ENCODE measurements at places on chromosomes 3 and 15.

DNA sequence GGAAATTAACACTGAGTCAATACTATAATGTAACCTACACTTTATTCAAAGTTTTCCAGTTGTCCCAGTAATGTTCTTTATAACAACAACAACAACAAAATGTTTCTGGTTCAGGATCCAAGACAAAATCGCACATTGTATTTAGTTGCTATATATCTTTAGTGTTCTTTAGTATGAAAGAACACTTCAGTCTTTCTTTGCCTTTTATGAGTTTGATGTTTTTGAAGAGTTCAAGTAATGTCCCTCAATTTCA is 7.6 kb upstream of the GRAMD1C start:
- H3K36me3 ChIP-seq, result no peaks in the 10 kb centered on the region
- H3K4me3 ChIP-seq, result no peak overlapping the region
- H3K4me1 ChIP-seq, result peaks cover 4% of the 10 kb centered on the region
- no peak overlapping the region for H3K27ac ChIP-seq
- H3K27me3 ChIP-seq, result peaks cover 7% of the 10 kb centered on the region

GRCh38 chr3:43031485-43031884 is 52.4 kb downstream of the GASK1A start:
- peaks cover 6% of the 10 kb centered on the region for H3K27me3 ChIP-seq
- no peak overlapping the region for H3K27ac ChIP-seq
- H3K4me1 ChIP-seq, result peaks cover 6% of the 10 kb centered on the region
- DNase-seq, result no peak
- H3K4me3 ChIP-seq, result no peak overlapping the region

- peaks cover 5% of the 10 kb centered on the region for H3K36me3 ChIP-seq
- no peaks in the 10 kb centered on the region for H3K27me3 ChIP-seq
- no peak overlapping the region for H3K4me3 ChIP-seq
Observed at GRCh38 chr3:38190481-38190881, 25.1 kb downstream of the OXSR1 start.

DNA sequence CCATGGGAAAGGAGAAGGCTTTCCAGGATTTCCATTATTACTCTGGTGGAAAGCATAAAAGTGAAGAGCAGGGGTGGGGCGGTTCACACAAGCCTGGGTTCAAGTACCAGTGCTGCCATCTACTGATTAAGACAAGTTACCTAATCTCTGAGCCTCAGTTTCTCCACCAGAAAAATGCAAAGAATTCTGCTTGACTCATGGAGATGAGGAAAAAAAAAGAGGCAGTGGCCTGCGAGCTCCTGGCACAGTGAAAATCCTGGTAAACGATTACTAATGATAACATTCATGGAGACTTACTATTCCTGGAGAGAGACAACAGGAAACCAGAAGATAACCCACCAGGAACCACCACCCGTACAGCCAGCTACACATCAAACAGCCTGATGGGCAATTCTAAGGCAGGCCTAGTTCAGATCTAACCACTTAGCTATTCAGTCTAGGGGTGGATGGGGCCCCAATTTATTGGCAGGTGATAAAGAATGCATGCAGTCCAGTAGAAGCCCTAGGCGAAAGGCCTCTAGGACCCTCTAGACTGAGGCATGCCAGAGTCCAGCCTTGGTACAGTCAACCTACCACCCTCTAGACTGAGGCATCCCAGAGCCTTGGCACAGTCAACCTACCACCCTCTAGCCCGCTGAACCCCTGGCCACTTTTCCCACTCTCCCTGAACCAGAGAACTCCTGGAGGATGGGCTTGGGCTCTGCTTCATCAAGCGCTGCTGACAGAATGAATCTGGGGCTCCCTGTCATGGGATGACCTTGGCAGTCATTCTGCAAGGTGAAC is 2.5 kb downstream of the AMOTL2 start:
- H3K27me3 ChIP-seq, result peaks cover 19% of the 10 kb centered on the region
- H3K27ac ChIP-seq, result no peak overlapping the region
- DNase-seq, result no peak
- peaks cover 10% of the 10 kb centered on the region for H3K4me1 ChIP-seq
- H3K4me3 ChIP-seq, result no peak overlapping the region
- H3K36me3 ChIP-seq, result peaks cover 5% of the 10 kb centered on the region

GRCh38 chr3:171835116-171835515 is 8.0 kb upstream of the TMEM212 start:
- no peaks in the 10 kb centered on the region for H3K36me3 ChIP-seq
- DNase-seq, result no peak
- H3K4me1 ChIP-seq, result peaks cover 5% of the 10 kb centered on the region
- H3K4me3 ChIP-seq, result no peak overlapping the region

- H3K4me3 ChIP-seq, result no peak overlapping the region
- H3K36me3 ChIP-seq, result no peaks in the 10 kb centered on the region
- H3K4me1 ChIP-seq, result peaks cover 5% of the 10 kb centered on the region
- no peaks in the 10 kb centered on the region for H3K27me3 ChIP-seq
- no peak overlapping the region for H3K27ac ChIP-seq
- no peak for DNase-seq
Observed at GRCh38 chr3:59482684-59483083, 432.9 kb upstream of the CFAP20DC start.

GRCh38 chr3:55474213-55474632 is 12.9 kb downstream of the WNT5A start:
- DNase-seq, result no peak
- no peak overlapping the region for H3K27ac ChIP-seq
- peaks cover 31% of the 10 kb centered on the region for H3K27me3 ChIP-seq

GRCh38 chr15:26621816-26622215 is 151.1 kb downstream of the GABRB3 start:
- DNase-seq, result no peak
- no peaks in the 10 kb centered on the region for H3K36me3 ChIP-seq
- H3K4me1 ChIP-seq, result no peaks in the 10 kb centered on the region
- no peaks in the 10 kb centered on the region for H3K27me3 ChIP-seq

DNA sequence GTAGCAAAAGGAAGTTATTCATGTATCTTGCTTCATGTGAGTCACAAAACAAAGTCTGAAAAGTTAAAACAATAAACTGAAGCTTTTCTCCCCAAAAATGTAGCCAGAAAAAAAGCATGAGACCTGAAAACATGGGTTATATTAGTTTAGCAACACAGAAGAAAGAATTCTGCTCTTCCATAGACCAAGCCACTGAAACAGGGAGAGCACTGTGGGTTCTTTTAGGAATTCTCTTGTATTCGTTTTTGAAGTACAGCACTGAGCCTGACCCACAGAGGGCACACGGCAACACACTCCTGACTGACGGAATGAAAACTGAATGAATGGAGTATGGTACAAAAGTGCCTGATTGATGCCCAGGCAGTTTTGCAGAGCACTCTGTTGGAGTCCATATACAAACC is 66.6 kb downstream of the TM4SF4 start:
- H3K27ac ChIP-seq, result no peak overlapping the region
- no peaks in the 10 kb centered on the region for H3K36me3 ChIP-seq
- H3K27me3 ChIP-seq, result peaks cover 7% of the 10 kb centered on the region
- DNase-seq, result no peak
- no peaks in the 10 kb centered on the region for H3K4me1 ChIP-seq

- no peak overlapping the region for H3K27ac ChIP-seq
- no peaks in the 10 kb centered on the region for H3K4me1 ChIP-seq
- H3K27me3 ChIP-seq, result no peaks in the 10 kb centered on the region
- DNase-seq, result no peak
Observed at GRCh38 chr3:59143447-59143846, 93.6 kb upstream of the CFAP20DC start.

DNA sequence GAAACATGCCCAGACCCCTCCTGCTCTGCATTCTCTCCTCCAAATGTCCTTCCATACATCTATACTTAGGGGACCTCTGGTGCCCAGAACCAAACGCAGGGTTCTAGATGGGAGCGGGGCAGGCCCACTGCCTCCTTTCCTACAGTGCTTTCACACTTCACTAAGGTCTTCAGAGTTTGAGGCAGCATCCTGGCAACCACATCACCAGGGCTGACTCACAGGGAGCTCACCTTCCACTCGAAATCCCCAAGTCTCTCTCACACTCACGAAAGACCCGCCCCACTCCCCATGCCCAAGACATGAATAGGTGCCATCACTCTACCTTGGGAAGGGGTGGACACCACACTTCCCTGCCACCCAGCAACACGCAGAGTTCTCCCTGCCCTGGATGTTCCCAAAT is 18.9 kb downstream of the HOMER2 start:
- H3K36me3 ChIP-seq, result peaks cover 4% of the 10 kb centered on the region
- no peak overlapping the region for H3K27ac ChIP-seq
- H3K4me3 ChIP-seq, result no peak overlapping the region

- H3K27ac ChIP-seq, result peak overlapping the region; percentile 99
- peaks cover 31% of the 10 kb centered on the region for H3K4me1 ChIP-seq
- H3K4me3 ChIP-seq, result peak overlapping the region; percentile 93
- no peaks in the 10 kb centered on the region for H3K27me3 ChIP-seq
- H3K36me3 ChIP-seq, result no peaks in the 10 kb centered on the region
Observed at GRCh38 chr15:65791335-65792137, 557 bp downstream of the DENND4A start.

- H3K36me3 ChIP-seq, result no peaks in the 10 kb centered on the region
- H3K4me1 ChIP-seq, result no peaks in the 10 kb centered on the region
- no peak overlapping the region for H3K4me3 ChIP-seq
- H3K27me3 ChIP-seq, result no peaks in the 10 kb centered on the region
Observed at GRCh38 chr15:33934396-33934795, 33.9 kb upstream of the CHRM5 start.

DNA sequence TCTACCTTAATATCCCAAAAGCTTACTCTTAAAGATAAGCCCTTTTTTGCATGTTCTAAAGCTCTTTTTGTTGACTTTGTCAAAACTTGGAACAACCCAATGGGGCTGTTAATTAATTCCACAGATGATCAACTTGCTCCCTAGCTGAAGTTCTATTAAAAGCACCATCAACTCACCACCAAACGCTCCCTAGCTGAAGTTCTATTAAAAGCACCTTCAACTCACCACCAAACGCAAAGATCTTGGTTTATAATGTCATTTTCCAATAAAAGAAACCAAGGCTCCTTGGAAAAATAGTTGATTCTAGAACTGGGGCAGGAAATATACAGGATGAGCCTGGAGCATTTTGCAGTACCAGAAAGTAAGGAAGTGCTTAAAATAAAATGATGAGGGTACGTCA is 122.3 kb upstream of the STT3B start:
- H3K4me1 ChIP-seq, result peaks cover 7% of the 10 kb centered on the region
- no peak overlapping the region for H3K4me3 ChIP-seq
- no peaks in the 10 kb centered on the region for H3K27me3 ChIP-seq
- no peak overlapping the region for H3K27ac ChIP-seq

DNA sequence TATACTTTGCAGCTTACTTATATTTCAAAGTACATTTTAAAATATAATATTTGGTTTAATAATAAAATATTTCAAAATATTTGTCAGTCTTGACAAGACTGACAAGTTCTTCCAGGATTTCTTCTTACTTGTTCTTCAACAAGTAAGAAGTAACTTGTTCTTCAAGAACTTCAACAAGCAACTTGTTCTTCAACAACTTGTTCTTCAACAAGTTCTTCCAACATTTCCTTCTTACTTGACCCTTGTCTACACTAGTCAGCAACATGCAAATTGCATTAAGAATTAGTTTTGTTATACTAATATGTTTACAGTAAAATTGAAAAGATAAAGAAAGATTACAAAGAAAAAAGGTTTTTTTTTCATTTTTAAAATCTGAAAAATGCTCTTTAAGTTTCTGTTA is 731.7 kb downstream of the NSUN3 start:
- no peak overlapping the region for H3K4me3 ChIP-seq
- H3K27ac ChIP-seq, result no peak overlapping the region
- H3K4me1 ChIP-seq, result no peaks in the 10 kb centered on the region
- H3K36me3 ChIP-seq, result no peaks in the 10 kb centered on the region
- no peak for DNase-seq

Measured in T-helper 17 cell (primary cell).